ENCODE measurements at places on chromosomes 7 and 10.
A peak's percentile ranks its signal among the peaks of the same experiment; 100 is the strongest.

GRCh38 chr7:24981171-24981951, 1.4 kb upstream of the OSBPL3 start:
- peak; percentile 55 for DNase-seq

- DNase-seq = no peak
Measured at GRCh38 chr10:121063744-121064143, 212.6 kb downstream of the WDR11 start.

- DNase-seq = no peak
Measured at GRCh38 chr10:129882291-129883010, 81.6 kb downstream of the EBF3 start.

- no peak for DNase-seq
Measured at GRCh38 chr10:35458500-35459448, 122.5 kb downstream of the CCNY start.

DNA sequence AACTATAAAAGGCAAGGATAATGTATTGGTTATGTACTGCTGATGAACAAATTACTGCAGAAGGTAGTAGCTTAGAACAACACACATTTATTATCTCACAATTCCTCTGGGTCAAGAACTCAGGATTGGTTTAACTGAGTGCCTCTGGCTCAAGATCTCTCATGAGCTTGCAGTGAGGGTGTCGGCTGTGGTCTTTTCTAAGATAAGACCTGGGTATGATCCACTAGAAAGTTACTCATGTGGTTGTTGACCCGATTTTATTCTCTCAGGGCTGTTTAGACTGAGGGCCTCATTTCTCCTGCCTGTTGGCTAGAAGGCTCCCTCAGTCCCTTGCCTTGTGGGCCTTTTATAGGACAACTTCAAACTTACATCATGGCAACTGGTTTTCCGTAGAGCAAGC, 86.7 kb downstream of the VWDE start:
- no peak for DNase-seq
